CD4-positive, alpha-beta T cell treated with Interleukin-17A for 4 hours (primary cell): ENCODE measurements at places on chromosomes 7 and 10.

GRCh38 chr7:98562871-98563495 is 54.1 kb upstream of the NPTX2 start:
- DNase-seq: no peak

DNA sequence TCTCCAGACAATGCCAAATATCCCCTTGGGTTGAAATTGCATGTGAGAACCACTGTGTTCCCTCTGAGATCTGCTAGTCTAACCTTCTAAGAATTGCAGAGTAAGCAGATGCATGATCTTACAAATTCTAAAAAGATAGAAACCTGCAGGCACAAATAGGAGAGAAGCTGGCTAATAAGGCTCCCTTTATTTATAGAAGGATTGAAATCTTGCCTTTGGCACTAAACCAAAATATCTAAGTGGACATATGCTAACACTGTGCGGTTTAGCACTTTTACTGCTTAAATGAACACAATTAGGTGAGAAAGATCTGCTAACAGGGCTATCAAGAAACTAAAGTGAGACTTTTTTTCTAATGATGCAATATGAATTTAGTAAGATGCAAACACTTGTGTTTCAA is 225.5 kb downstream of the DOCK4 start:
- DNase-seq: no peak

GRCh38 chr7:13448243-13448642 is 541.2 kb downstream of the ETV1 start:
- DNase-seq: no peak

DNA sequence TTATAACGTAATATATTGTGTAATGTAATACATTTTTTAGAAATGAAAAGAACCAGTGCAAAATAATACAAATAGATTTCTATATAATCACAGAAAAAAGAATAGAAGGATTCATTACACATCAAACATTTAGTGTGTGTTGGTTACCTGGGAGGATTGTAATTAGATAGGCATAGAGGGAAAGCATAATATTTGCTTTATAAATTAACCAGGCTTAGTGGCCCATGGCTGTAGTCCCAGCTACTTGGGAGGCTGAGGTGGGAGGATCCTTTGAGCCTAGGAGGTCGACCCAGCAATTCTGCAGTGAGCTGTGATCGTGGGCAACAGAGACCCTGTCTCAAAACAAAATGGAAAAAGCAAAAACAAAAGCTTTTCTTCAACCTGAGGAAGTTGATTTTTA is 5.0 kb upstream of the CNOT4 start:
- no peak for DNase-seq

DNA sequence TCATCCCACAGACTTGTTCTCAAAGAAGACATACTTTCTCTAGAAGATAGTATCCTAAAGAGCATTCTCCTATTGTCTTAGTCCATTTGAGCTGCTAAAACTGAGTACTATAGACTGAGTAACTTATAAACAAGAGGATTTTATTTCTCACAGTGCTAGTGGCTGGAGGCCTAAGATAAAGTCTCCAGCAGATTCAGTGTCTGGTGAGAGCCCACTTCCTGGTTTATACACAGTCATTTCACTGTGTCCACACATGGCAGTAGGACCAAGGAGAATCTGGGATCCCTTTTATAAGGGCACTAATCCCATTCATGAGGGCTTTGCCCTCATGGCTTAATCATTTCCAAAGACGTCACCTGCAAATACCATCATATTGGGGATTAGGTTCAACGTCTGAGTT is 68.7 kb downstream of the LRRC17 start:
- no peak for DNase-seq

GRCh38 chr10:8060010-8060703 is 5.7 kb downstream of the GATA3 start:
- peak; percentile 74 for DNase-seq
